Stimulated activated naive B cell treated with anti-CD40 and anti-IgM and Interleukin-4, amounts not matched to agents 10 μg/mL and 1 μg/mL and 100 μg/mL, for 72 hours (primary cell): ENCODE measurements at places on chromosomes 12 and 14.

DNA sequence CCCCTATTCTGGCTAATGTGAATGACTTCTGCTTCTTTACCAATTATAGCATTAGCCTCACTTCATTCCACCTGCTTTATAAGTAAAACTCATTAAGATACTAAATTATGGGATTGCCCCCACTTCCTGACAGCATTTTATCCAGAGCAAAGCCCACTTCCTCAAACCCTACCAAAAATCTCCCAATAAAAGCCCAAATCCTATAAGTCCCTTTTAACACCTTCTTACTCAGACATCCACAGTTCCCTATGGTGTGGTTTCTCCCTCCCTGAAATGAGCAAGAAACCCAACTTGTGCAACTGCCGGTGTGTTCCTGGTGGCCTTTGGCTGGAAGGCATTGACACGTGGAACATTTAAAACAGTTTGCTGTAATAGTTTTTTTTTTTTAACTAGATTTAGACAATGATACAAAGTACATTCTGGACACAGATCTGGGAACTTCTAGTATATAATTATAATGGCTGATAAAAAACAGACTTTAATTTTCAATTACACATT is 53.1 kb downstream of the BRMS1L start:
- no peak overlapping the region for H3K27ac ChIP-seq
- H3K4me3 ChIP-seq = no peak overlapping the region

- H3K4me1 ChIP-seq = no peaks in the 10 kb centered on the region
- peaks cover 21% of the 10 kb centered on the region for H3K27me3 ChIP-seq
- DNase-seq = no peak
- no peaks in the 10 kb centered on the region for H3K36me3 ChIP-seq
- no peak overlapping the region for H3K27ac ChIP-seq
Measured at GRCh38 chr12:30858471-30858870, 68.1 kb upstream of the TSPAN11 start.

DNA sequence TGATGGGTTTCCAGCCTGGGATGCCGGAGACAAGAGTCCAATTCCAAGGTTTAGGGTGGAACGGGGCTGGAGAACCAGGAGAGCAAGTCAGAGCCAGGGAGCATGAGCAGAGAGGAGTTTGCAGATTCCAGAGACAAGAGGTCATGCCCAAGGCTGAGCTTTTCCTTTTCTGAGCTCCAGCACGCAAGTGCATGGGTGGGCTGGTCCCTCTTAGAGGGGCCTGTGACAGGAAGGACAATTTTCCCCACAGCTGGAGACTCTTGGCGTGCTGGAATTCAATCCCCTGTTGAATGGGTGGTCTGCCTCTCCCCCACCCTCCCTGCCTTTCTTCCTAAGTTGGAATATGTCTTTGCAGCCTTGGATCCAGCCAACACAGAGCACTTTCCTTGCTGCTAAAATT is 431.9 kb downstream of the BCL11B start:
- H3K36me3 ChIP-seq = no peaks in the 10 kb centered on the region
- peaks cover 9% of the 10 kb centered on the region for H3K27me3 ChIP-seq
- DNase-seq = no peak
- no peak overlapping the region for H3K27ac ChIP-seq
- no peaks in the 10 kb centered on the region for H3K4me1 ChIP-seq

DNA sequence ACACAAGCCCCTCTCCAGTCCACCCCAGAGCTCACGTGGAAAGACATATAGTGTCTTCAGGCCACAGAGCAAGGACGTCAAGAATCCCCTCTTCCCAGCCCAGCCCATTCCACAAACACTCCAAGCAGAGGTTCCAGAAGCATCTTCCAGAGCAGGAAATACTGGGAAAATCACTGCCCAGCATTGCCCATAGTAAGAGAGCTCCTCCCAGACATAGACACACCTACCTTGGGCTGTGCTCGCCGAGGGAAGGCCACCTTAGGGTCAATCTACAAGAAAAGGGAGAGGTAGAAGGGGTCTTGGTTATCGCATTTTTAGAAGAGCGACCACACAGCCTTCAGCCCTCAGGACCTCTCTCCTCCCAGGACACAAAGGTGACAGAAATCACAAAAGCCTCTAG is 4.5 kb downstream of the MSI1 start:
- H3K27me3 ChIP-seq = peaks cover 61% of the 10 kb centered on the region
- DNase-seq = no peak

GRCh38 chr14:69354383-69355153 is 43.5 kb downstream of the ERH start:
- peaks cover under 1% of the 10 kb centered on the region for H3K27me3 ChIP-seq
- H3K36me3 ChIP-seq = no peaks in the 10 kb centered on the region
- peak overlapping the region; percentile 98 for H3K27ac ChIP-seq
- DNase-seq = peak; percentile 81
- H3K4me1 ChIP-seq = peaks cover 59% of the 10 kb centered on the region
- H3K4me3 ChIP-seq = peak overlapping the region; percentile 74

GRCh38 chr14:24662753-24663152 is 28.8 kb upstream of the GZMB start:
- H3K4me1 ChIP-seq = peaks cover 37% of the 10 kb centered on the region
- no peak overlapping the region for H3K4me3 ChIP-seq
- no peaks in the 10 kb centered on the region for H3K27me3 ChIP-seq

DNA sequence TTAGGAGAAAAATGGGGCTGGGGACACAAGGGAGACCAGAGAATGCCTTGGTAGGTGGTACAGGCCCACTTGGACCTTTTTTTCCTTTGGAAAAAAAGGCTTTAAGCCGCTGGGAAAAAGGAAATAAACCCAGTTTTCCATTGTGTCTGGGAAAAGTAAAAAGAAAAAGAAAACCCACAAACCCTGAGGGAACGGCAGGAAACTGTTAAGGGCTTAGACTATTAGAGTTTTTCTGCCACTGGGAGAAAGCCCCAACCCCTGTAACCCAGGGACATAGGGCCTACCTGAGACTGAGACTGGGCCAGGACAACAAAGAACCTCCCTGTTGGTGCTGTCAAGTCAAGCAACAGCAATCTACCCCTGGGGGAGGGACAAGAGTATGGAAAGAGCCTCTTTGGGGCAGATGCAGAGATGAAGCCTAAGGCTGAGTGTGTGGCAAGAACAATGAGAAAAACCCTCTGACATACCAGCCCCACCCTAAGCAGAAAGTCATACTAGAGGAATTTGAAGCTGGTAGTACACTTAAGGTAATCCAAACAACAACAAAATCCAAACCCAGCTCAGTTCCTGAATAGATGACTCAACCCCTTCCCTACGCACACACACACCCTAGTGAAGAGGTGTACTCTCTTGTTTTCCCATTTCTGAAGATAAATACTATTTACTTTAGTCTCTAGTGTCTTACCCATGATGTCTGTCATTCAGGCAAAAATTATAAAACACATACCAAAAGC is 22.8 kb downstream of the ATF1 start:
- H3K27ac ChIP-seq = no peak overlapping the region
- no peak overlapping the region for H3K4me3 ChIP-seq
- no peak for DNase-seq
- H3K36me3 ChIP-seq = peaks cover 58% of the 10 kb centered on the region
- H3K27me3 ChIP-seq = no peaks in the 10 kb centered on the region
- peaks cover 15% of the 10 kb centered on the region for H3K4me1 ChIP-seq

- peaks cover 7% of the 10 kb centered on the region for H3K36me3 ChIP-seq
- no peak for DNase-seq
- no peak overlapping the region for H3K4me3 ChIP-seq
- H3K27me3 ChIP-seq = peaks cover 5% of the 10 kb centered on the region
Measured at GRCh38 chr14:63362389-63362819, 43.7 kb upstream of the GPHB5 start.

- peak; percentile 19 for DNase-seq
- H3K27ac ChIP-seq = no peak overlapping the region
- H3K27me3 ChIP-seq = no peaks in the 10 kb centered on the region
- H3K36me3 ChIP-seq = no peaks in the 10 kb centered on the region
- no peak overlapping the region for H3K4me3 ChIP-seq
- H3K4me1 ChIP-seq = no peaks in the 10 kb centered on the region
Measured at GRCh38 chr12:88299567-88300101, 157.5 kb downstream of the TMTC3 start.

DNA sequence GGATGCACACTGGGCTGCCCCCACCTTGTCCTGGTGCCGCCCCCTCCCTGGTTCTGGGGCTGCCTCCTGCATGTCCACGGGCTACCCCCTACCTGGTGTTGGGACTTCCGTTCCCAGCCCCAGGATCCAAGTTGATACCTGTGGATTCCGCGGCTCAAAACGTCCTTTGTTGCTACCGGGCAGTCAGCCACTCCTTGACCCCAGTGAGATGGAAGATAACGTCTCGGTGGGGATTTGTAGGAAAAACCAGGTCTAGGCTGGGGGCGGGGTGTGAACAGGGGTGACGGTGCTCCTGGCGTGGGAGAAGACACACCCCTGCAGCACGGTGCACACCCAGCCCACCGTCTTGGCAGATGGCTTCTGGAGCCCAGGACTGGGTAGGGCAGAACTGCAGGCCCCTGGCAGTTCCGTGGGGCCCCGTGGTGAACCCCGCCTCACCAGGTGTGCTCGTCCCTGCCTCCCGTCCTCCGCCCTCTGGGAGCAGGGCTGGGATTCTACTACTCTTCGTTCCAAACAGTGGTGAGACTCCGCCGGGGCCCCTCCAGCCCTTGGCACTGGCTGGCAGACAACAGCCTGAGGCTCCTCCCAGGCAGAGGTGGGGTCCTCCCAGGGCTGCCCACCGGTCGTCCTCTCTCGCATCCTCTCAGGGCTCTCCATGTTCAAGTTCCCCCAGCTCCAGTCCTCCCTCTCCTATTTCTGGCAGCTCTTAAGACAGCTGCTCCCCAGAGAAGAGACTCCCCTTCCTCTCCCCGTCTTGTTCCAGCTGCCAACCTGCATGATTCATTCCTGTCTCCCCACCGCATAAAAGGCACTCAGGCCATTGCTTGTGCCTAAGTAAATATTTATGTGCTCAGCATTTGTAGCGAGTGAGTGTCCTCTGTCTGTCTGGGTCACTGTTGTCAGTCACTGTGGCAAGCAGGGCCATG is 75.5 kb downstream of the FBXL14 start:
- H3K4me1 ChIP-seq = peaks cover 3% of the 10 kb centered on the region
- H3K27ac ChIP-seq = no peak overlapping the region
- no peaks in the 10 kb centered on the region for H3K36me3 ChIP-seq

- no peak overlapping the region for H3K4me3 ChIP-seq
- no peaks in the 10 kb centered on the region for H3K4me1 ChIP-seq
- no peaks in the 10 kb centered on the region for H3K27me3 ChIP-seq
- DNase-seq = no peak
- no peaks in the 10 kb centered on the region for H3K36me3 ChIP-seq
- H3K27ac ChIP-seq = no peak overlapping the region
Measured at GRCh38 chr12:81329085-81329484, 251.2 kb downstream of the ACSS3 start.

DNA sequence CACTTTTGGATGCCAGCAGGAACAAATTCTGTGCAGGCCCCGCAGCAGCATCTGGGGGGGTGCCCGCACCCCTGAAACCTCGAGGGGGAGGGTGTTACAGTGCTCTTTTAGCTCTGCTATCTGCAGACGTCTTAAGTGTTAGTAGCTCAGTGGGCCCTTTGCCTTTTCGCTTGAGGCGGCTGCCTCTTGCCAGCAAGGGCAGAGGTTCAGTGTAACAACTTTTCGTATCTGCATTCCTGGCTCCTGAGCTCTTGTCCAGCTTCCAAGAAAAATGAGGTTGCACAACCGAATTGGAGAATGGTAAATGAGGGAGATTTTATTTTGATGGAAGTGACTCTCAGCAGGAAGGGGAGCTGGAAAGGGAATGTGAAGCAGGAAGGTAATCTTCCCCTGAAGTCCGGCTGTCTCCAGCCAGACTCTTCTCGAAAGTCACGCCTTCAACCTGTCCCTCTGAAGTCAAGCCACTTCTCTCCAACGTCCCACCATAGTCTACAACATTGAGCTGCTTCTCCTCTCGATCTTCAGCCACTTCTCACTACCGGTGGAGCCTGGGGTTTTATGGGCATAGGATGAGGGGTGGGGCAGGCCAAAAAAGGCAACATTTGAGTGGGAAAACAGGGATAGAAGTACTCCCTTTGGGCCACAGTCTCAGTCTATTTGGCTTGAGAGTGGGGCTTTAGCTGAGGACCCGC is 17.8 kb downstream of the TAS2R50 start:
- H3K4me1 ChIP-seq = no peaks in the 10 kb centered on the region
- H3K36me3 ChIP-seq = peaks cover 24% of the 10 kb centered on the region
- no peak overlapping the region for H3K4me3 ChIP-seq
- no peak for DNase-seq
- no peaks in the 10 kb centered on the region for H3K27me3 ChIP-seq

DNA sequence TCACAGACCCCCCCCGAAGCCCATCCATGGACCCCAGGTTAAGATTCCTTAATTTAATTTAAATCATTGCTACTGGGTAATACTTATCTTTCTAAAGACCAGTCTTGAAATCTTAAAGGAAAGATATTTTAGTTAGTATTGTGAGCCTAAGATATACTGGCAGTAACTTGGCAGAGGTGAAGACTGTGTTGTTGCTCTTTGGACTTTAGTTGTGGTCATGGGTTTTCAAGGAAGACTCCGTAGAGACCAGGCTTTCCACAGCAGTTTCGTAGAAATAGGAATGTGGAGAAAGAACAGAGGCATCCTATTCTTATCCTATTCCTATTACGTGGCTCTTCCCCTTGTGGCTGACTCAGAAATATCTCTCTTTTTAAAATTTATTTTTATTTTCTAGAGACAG is 99.0 kb downstream of the SCN8A start:
- H3K27ac ChIP-seq = no peak overlapping the region
- no peak overlapping the region for H3K4me3 ChIP-seq
- DNase-seq = no peak
- no peaks in the 10 kb centered on the region for H3K36me3 ChIP-seq

DNA sequence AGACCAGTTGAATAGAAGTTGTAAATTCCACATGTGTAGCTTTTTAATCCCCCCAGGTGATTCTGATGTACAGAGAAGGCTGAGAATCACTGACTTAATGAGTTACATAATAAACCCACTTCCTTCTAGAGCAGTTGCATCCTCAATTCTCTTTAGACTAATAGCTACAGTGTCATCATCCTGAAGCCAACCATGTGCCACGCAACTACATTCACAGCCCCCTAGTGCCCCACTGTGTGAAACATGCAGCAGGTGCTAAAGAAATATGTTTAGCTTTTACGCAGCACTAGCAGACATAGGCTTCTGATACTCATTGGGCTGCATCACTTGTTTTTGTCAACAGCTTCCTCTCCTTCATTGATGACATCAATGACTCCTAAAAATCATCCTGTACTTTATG is 1168.3 kb downstream of the BCL11B start:
- H3K4me3 ChIP-seq = no peak overlapping the region
- no peak for DNase-seq
- H3K27ac ChIP-seq = no peak overlapping the region
- H3K4me1 ChIP-seq = no peaks in the 10 kb centered on the region

DNA sequence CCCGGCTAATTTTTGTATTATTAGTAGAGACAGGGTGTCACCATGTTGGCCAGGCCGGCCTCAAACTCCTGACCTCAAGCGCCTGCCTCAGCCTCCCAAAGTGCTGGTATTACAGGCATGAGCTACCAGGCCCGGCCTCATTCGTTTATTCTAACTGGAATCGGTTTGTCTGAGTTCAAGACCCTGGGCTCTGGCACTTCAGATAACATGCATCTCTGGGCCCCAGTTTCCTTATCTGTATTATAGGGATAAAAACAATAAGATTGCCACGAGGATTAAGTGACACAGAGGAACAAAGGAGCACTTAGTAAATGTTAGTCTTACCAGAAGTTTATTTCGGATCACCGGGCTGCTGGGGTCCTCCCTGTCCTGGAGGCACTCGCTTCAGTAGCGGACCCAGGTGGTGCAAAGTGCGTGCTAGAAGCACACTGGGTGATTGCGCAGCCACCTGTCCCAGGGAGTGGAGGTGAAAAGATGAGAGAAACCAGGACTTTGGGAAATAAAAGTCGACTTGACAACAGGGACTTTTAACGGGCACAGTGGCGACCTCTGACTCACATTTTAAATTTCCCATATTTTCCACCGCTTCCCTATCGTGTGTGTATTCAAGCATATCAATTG is 37.5 kb downstream of the ACACB start:
- H3K4me1 ChIP-seq = peaks cover 25% of the 10 kb centered on the region
- peaks cover 18% of the 10 kb centered on the region for H3K27me3 ChIP-seq
- no peak for DNase-seq
- H3K4me3 ChIP-seq = peak overlapping the region; percentile 84
- H3K36me3 ChIP-seq = no peaks in the 10 kb centered on the region
- peak overlapping the region; percentile 67 for H3K27ac ChIP-seq
